ENCODE measurements at places on chromosomes 11 and 22.

DNA sequence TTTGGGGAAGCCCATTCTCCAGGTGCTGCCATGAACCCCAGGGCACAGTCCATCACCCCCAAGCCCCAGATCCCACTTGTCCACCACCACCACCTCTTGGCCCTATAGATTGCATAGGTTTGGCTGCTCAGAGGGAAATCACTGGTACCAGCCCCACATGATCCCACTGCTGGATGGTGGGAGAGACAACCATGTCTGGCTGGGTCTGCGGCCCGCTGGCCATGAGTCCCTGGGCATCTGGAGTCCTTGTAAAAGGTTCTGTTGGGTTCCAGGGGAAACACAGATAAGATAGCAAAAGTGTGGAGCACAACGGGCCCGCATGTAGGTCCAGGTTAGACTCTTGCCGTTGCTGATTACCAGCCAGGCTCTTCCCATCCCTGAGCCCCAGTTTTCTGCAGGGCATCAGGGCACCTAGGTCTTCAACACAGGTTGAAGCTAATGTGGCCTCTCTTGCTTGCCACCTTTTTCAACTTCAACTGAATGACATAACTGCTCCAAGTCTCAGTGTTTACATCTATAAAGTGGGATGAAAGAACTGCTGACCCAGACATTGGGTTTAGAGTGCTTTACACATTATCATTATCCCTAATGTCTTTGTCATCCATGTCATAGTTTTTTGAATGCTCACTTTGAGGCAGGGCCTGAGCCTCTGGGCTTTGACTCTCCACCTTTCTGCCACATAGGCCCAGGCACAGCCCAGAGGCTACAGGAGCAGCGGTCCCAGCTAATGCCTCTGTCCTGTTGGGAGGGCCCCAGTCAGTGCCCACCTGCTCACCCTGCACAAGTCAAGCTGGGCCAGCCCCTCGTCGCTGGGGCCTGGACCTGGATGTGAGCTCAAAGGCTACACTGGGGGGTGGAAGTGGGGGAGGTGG, 1.0 kb upstream of the TANGO2 start:
- DNase-seq, result no peak

DNA sequence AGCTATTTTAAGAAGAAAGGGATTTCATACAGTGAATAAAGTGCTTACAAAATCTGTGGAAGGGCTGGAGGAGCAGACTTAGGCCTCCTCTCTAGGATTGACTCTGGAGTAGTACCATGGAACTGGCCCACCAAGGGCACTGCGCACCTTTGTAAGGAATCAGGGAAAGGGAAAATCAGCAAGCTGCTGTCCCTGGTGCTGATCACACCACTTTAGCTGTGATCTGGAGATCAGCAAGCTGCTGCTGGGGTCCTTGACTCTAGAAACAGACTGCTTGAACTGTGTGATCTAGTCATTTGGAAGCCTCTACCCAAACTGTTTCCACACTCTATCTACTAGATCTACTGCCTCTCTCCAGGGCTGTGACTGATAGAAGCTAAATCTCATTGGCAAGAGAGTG, 18.4 kb upstream of the TECTA start:
- no peak for DNase-seq

DNA sequence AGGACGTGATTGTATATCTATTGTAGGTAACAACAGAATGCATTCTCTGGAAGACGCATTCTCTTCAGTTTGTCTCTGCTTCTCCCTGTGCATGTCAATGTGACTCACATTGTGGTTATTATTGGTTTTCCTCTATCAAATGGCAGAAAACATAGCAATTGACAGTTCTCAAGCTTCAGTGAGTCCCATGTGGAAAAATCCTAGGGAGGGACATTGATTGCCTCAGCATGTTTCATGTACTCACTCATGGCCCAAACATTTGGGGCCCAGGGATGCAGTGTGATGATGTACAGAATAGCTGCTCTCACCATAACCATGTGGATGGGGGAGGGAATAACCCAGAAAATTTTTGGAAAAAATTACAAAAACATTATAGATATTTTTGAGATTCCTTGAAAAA, 9.3 kb upstream of the ARL14EP start:
- no peak for DNase-seq

- DNase-seq, result no peak
These were observed 1.2 kb upstream of the TSKU start for GRCh38 chr11:76781807-76782530.

- DNase-seq, result no peak
These were observed 6.0 kb downstream of the C11orf68 start for GRCh38 chr11:65912845-65913244.

- DNase-seq, result no peak
These were observed 336.8 kb upstream of the NCAM1 start for GRCh38 chr11:112624431-112624830.

DNA sequence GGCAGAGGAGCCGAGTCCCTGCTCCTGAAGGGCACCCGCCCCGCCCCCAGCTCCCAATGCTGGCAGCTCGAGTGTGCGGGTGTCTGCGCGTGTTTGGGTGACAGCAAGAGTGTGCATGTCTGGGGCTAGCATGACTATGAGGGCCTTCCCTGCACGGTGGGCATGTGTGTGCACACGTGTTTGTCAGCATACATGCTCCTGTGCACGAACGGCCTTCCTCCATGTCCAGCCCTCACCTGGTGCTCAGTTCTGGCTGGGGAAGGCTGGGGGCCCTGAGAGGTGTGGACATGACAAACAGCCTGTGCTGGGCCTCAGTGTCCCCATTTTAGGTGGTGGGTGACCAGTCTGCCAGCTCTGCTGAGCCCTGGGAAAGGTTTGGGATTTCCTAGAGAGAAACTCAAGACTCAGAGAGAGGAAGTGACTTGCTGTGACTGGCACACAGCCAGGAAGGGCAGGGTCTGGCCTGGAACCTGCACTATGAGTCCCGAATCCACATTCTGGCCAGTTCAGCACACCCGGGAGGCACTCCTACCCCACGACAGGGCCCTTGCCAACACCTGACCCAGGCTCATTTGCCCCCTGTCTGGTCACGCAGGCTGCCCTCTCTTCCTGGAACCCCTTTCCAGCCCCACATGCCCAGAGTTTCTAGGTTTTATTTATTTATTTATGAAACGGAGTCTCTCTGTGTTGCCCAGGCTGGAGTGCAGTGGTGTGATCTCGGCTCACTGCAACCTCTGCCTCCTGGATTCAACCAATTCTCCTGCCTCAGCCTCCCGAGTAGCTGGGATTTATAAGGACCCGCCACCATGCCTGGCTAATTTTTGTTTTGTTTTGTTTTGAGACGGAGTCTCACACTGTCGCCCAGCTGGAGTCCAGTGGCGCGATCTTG, 3.3 kb upstream of the SHISA8 start:
- DNase-seq, result no peak

DNA sequence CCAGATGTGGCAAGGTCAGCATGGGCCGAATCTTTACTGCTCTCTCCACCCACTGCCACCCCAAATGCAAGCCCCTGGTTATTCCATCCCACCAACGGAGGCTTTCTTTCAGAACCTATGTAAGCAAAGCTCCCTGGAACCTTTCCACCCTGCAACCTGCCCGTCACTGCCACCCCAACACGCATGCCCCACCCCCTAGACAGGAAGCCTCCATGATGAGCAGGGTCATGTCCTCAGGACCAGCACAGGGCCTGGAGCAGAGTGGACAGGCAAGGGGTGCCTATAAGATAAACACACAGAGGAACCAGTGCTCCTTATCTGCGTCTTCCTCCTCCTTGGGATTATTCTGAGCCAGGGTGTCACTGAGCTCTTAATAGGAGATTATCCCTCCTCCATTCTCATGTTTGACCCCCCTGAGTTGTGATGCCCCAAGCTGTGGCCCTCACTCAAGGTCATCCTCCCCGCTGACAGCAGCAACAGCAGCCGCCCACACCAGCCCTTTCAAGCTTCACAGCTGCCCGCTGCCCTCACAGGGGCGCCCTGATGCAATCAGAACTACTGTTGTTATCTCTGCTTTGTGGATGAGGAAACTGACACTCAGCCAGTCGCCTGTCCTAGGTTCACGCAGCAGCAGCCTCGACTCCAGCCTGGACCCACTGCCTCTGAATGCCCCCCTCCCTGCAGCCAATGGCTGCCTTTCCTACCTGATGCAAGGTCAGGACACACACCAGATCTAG, 647.3 kb downstream of the TBC1D22A start:
- no peak for DNase-seq

DNA sequence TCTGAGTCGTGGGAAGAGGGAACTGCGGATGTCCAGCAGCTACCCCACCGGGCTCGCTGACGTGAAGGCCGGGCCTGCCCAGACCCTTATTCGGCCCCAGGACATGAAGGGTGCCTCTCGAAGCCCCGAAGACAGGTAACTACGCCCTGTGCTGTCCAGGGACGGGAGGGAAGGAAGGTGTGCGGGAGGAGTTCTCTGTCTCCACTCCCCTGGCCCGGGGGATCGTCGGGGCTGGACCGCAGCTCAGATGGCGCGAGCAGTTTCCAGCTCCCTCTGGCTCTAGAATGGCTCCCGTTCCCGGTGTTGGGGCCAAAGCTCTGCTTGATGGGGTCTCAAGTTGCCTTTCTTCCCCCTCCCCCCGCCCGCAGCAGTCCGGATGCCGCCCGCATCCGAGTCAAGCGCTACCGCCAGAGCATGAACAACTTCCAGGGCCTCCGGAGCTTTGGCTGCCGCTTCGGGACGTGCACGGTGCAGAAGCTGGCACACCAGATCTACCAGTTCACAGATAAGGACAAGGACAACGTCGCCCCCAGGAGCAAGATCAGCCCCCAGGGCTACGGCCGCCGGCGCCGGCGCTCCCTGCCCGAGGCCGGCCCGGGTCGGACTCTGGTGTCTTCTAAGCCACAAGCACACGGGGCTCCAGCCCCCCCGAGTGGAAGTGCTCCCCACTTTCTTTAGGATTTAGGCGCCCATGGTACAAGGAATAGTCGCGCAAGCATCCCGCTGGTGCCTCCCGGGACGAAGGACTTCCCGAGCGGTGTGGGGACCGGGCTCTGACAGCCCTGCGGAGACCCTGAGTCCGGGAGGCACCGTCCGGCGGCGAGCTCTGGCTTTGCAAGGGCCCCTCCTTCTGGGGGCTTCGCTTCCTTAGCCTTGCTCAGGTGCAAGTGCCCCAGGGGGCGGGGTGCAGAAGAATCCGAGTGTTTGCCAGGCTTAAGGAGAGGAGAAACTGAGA, 1.4 kb downstream of the ADM start:
- DNase-seq, result no peak

- DNase-seq, result no peak
These were observed 583 bp downstream of the PDGFD start for GRCh38 chr11:104163100-104164027.

DNA sequence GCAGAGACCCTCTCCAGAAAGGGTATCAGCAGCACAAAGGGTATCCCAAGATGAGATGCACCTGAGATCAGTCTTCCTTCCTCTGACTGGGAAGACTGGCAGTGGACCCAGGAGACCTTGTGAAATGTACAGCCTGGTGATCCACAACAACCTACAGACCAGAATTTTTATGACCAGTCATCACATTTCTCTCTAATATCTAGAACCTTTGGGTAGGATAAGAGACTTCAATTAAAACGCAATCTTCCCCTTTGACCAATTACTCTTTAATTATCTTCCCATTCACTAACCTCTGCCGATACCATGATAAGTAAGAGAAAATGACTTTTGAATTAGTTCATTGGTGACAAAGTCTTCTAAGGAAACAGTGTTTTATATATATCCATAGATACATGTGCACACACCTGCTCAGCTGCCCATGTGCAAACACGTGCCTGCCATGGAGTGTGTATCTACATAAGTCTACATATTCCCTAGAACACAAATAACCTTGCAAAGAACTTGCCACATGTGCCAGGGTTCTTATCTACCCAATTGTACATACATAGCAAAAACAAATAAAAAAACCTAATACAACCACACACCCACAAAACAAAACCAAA, 44.2 kb upstream of the SLC5A1 start:
- no peak for DNase-seq

DNA sequence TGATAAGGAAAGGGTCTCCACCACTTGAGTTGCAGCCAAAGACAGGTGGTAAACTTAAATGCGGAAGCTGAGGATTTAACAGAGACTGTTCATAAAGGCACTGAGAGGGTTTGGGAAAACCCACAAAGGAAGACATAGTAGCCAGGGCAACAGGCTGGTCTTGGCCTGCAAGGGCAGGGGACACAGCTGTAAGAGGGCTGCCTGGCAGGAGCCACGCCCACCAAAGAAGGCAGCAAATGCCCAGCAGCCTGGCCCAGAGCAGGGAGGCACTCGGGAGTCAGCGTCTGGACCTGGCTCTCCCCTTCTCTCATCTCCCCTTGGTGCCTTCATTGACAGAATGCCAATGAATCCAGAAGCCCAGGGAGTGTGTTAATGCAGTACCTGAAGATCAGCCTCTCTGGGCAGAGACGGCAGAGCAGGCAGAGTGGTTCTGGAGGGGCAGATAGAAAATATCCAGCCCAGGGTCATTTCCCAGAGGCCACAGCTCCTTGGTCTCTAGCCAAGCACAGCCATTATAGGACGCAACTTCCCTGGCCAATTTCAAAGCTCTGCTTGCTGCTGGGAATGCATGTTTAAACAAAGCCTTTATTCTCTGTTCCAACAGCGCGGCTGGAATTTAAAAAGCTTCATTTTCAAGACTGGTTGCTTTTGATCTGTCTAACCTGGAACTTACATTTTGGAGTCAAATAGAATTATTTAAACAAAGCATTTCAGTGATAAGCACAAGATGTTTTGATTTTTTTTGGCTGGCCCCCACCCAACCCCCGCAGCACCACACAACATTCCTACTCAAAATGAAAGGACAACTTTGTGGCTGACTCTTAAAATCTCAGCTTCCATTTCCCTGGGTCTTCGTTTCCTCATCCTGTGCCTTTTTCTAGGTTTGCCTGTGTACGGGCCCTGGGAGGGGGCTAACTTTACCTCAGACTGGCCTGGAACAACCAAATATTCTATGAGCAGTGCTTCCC, 125.6 kb upstream of the LMO1 start:
- DNase-seq, result no peak

DNA sequence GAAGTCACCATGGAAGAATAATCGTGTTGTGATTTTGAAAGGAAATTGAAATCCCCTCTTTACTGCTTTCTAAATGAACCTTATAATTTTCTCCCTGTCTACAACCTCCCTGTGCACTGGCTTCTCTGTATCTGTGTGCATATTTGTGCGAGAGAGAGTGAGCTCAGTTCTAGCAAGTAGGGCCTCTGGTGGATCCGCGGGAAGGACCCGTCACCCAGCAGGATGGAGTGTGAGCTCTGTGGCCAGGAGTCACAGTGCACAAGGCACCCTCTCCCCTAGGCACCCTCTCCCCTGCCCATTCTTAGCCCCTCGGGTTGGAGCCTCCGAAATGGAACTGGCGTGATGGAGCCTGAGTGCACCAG, 109.0 kb downstream of the TRIM29 start:
- no peak for DNase-seq

DNA sequence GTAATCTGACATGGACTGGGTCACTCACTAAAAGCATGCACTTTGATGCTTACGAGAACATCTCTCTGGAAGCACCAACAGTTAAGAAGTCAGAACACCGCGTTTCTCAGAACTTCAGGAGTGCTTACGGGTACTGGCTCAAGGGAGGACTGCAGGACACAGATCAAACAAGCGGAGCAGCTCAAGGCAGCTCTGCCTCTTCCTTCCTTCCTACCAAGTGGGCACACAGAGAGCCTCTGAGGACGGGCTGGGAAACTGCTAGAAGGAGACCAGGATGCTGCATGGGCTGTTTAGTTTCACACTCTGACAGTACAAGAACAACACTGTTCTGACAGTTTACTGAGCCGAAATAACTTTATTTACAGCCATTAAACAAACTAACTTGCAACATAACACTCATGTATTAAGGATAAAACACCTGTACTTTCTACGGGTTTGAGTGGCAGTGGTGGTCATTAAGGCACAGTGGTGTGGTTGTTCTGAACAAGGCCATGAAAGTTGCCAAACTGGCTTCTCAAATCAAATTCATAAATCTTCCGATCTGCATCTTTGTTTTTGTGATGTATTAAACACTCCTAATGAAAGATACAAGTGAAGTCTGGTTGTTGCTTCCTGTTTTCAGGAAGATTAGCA, 37.5 kb downstream of the ARFGAP3 start:
- DNase-seq, result no peak

GRCh38 chr11:67583247-67584204, at the start of gene GSTP1:
TSS of gene GSTP1 (plus strand) at chr11:67583812. CDS start at chr11:67583844, 32 bp downstream.
- peak; percentile 67 for DNase-seq
